ENCODE measurements at places on chromosomes 16 and 17.
A peak's percentile ranks its signal among the peaks of the same experiment; 100 is the strongest.

DNA sequence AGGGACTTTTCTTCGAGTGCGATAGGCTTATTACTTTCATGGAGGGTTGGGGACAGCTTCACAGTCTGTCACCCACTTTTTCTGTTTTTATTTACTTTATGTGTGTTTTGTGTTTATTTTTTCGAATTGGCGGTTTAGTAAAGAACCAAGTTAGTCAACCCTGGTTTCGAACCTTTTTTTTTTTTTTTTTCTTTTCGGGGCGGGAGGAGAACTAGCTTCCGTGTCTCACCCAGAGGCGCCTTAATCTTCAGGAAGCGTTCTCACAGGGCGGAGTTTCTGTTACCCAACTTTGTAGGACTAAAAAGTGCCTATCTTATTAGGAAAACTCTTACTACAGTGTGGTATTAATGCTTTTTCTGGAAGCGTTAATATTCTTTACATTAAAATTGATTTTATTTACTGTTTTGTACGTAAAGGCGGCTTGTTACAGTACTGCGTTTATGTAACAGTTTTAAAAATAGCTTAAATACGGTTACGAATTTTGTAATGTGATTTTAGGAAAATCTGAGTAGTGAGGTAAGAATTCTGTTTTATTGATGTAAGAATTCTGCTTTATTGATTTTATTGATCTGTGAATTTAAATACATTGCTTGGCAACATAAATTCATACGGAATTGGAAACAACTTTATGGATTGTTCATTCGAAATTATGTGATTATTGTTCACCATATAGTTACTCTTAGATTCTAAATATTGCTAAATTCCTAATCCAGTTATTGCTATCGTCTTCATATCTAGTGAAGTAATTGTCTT is 885 bp downstream of the ZNF207 start:
- no peak for DNase-seq
- H3K27ac ChIP-seq = peak overlapping the region; percentile 82
- peaks cover 48% of the 10 kb centered on the region for H3K36me3 ChIP-seq

DNA sequence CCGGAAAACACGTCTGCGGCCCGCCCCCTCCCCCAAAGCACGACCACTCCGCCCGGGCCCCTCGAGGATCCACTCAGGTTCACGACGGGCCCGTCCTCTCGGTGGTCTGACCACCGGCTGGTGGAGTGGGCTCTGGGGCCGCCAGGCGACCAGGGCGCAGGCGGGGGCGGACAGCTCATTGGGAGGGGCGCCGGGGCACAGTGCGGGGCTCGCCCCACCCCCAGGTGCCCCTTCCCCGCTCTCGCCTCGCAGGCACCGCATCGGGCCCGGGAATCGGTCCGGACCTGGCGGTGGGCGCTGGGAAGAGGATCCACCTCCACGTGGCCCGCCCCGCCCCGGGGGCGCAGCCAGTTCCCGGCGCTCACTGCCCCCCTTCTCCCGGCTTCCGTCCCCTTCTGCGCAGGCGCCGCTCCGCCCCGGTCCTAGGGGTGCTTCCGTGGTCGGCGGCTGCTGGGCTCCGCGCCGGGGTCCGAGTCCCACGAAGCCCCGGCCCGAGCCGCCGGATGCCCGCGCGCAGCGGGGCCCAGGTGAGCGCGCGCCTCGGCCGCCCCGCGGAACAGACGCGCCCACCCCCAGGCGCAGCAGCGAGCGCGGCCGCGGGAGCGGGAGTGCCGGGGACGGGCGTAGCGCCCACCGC is at the start of gene MPG:
Gene MPG (plus strand): TSS at position 419 of the 637 bp plus-strand sequence. CDS start 85 bp downstream, at position 504.
- peak within 1 kb of the TSS; percentile 88 for H3K27ac ChIP-seq
- DNase-seq = no peak
- H3K27me3 ChIP-seq = no peaks in the 10 kb centered on the region
- H3K4me1 ChIP-seq = peaks cover 16% of the 10 kb centered on the region
- peaks cover 12% of the 10 kb centered on the region for H3K36me3 ChIP-seq

- no peaks in the 10 kb centered on the region for H3K36me3 ChIP-seq
- no peak overlapping the region for H3K4me3 ChIP-seq
- peak; percentile 70 for DNase-seq
- H3K4me1 ChIP-seq = peaks cover 62% of the 10 kb centered on the region
- no peaks in the 10 kb centered on the region for H3K27me3 ChIP-seq
Observed at GRCh38 chr16:53784291-53784690, 80.3 kb downstream of the FTO start.

GRCh38 chr16:17939122-17939536 is 397.4 kb downstream of the NPIPA8 start:
- no peaks in the 10 kb centered on the region for H3K4me1 ChIP-seq
- H3K27ac ChIP-seq = no peak overlapping the region
- no peaks in the 10 kb centered on the region for H3K36me3 ChIP-seq
- DNase-seq = no peak
- H3K4me3 ChIP-seq = no peak overlapping the region

GRCh38 chr16:64171632-64172031 is 950.2 kb downstream of the CDH11 start:
- no peak overlapping the region for H3K4me3 ChIP-seq
- H3K27me3 ChIP-seq = no peaks in the 10 kb centered on the region
- no peak overlapping the region for H3K27ac ChIP-seq

DNA sequence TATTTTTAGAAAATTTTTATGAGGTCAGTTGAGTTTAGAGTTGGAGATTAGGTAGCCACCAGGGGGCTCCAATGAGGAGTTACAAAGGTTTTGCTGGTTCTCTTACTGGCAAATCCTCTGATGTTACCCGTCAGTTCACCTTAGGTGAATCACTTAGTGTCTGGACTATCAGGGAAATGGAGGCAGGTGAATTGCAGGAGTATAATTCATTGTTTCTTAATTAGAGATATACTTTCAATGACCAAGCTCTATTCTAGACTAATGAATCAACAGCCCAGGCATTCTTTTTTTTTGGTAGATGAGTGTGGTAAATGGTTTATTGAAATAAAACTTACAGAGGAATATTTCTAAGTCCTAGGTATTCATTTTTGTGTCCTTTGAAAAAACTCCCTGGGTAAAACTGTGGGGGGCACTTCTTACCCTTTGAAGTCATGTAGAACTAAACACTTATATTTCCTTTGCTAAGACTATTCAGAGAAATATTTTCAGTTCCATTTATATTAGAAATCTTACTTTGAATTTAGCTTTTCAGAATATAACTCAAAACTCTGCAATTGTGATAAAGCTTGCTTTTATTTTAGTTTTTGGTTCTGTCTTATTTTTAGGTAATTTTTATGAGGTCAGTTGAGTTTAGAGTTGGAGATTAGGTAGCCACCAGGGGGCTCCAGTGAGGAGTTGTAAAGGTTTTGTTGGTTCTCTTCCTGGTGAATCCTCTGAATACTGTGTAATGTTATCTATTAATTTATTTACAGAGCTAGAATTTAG is 17.7 kb downstream of the PSMD11 start:
- peaks cover 82% of the 10 kb centered on the region for H3K36me3 ChIP-seq
- no peaks in the 10 kb centered on the region for H3K4me1 ChIP-seq
- no peak for DNase-seq
- no peaks in the 10 kb centered on the region for H3K27me3 ChIP-seq
- H3K4me3 ChIP-seq = no peak overlapping the region

DNA sequence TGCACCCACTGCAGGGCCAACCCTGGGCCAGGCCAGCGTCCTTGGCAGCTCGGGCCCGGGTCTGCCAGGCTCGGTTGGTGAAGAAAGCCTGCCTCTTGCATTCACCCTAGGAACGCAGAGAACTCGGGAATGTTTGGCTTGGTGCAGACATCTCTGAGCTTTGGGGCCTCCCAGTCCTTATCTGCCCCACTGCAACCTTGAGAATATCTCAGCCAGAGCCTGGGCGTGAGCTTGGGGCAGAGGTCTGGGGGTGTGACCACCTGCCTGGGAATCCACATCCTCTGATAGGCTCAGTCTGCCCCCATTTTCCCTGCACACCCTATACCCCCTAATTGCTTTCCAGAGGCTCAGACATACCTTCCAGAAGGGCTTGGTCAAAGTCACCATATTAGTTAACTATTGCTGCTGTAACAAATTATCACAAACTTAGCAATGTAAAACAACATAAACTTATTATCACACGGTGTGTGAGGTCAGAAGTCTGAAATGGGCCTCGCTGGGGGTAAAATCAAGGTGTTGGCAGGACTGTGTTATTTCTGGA is 30.7 kb upstream of the ZNF423 start:
- H3K4me3 ChIP-seq = no peak overlapping the region
- DNase-seq = no peak
- H3K27ac ChIP-seq = no peak overlapping the region
- no peaks in the 10 kb centered on the region for H3K4me1 ChIP-seq

DNA sequence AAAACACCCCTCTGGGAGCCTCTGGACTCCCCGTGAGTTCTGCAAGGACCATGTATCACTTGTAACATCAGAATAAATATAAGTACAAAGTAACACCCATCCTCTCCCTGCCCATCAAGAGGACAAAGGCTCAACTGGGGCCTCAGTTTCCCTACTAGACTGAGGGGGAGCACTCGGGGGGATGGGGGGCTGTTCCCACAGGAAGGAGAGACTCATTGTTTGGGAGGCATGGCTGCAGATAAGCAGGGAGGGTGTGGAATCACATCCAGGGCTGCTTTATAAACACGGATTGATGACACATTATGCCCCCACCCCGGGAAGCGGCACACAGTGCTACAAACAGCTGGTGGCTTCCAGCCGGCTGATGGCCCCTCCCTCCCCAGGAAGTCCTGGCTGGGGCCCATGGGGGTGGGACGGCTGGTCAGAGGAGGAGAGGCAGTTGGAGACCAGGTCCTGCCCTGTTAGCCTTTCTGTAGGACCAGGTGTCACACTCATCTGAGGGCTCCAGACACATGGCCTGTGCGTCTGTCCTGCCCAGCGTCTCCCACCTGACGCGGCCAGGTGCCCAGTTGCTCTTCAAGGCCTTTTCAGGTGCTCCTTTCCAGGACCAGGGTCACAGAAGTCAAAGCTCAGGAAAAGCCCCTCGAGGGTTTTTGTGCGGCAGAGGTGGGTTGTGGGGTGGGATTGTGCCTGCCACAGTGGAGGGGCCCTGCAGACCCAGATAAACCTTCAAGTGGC is 1.3 kb upstream of the MPG start:
- no peaks in the 10 kb centered on the region for H3K27me3 ChIP-seq
- peaks cover 20% of the 10 kb centered on the region for H3K4me1 ChIP-seq
- H3K27ac ChIP-seq = peak overlapping the region; percentile 88
- peaks cover 12% of the 10 kb centered on the region for H3K36me3 ChIP-seq
- DNase-seq = no peak

- H3K4me1 ChIP-seq = peaks cover 20% of the 10 kb centered on the region
- no peak for DNase-seq
- no peak overlapping the region for H3K4me3 ChIP-seq
- no peaks in the 10 kb centered on the region for H3K27me3 ChIP-seq
Observed at GRCh38 chr17:17041018-17041521, 1.2 kb upstream of the MPRIP start.

DNA sequence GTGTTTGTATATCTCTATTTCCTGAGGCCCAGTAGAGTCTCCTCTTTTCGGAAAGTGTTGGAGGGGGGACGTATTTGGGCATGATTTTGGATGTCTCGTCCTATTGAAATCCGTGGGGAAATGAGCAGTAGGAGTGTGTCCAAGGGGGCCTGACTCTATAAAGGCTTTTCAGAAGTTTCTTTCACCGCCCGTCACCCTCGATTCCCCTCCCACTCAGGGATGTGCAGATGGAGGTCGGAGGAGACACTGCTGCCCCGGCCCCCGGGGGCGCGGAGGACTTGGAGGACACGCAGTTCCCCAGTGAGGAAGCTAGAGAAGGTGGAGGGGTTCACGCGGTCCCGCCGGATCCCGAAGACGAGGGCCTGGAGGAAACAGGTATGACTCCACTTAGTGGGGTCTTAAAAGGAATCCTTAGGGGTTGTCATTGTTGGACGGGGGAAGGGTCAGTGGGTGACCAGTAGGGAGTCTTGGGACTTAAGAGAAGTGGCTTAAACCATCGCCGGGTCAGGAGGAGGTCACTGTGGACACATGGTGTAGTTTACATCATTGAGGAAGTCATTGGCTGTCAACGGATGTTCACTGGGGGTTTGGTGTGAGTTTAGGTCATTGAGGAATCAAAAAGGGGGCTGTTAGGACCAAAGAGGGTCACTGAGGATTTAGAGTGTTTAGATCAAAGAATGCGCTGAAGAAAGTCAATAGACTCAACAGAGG is 424 bp downstream of the MON1B start:
- peak overlapping the region; percentile 52 for H3K4me3 ChIP-seq
- peaks cover 12% of the 10 kb centered on the region for H3K4me1 ChIP-seq
- DNase-seq = no peak
- peaks cover 31% of the 10 kb centered on the region for H3K36me3 ChIP-seq
- H3K27ac ChIP-seq = peak overlapping the region; percentile 70

Measured in RWPE2 (cell line).